ENCODE measurements at places on chromosomes 5 and 9.

GRCh38 chr9:129876815-129877214 lies 41.6 kb downstream of the USP20 start:
- no peak for DNase-seq

DNA sequence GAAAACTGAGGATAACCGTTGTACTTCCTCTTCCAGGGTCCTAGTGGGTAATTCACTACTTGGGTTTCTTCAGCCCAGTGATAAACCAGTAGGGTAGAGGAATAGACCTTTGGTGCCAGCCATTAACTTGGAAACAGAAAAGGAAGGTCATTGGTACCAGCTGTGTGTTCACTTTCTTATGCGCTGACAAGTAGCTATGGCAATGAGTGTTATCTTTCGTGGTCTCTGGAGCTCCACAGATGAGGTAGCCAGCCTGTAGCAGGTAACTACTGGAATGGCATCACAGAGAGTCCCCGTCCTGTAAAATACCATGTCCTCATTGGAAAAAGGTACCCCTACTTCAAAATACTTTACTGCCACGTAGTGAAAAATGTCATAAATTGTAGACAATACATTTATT lies 2.3 kb downstream of the UHRF2 start:
- no peak for DNase-seq

- peak; percentile 1 for DNase-seq
These were observed 223.6 kb downstream of the MLLT3 start for GRCh38 chr9:20398536-20399338.

GRCh38 chr5:180825768-180826525 lies 23.3 kb upstream of the MGAT1 start:
- no peak for DNase-seq

Measured in DMS79 (cell line).